Stimulated activated CD8-positive, alpha-beta memory T cell treated with anti-CD3 and anti-CD28 coated beads, Interleukin-4, amount 100 ng/mL, for 4 hours (primary cell): ENCODE measurements at places on chromosomes 4 and X.

DNA sequence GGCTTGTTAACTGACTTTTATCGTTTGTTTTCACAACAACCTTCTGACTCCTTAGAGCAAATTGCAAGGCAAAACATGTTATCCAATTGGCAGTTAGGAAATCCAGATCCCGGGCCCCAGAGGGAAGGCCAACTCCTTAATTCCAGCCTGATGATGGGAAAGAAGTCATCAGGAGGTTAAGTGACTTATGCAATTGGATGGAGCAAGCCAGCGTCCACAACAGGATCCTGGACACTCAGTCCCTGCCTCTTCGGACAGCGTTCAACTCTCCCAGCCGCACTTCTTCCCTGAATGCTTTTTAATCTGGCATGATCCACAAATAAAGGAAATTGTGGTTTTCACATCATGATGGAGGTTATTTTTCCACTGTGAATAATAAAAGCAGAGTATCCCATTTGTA, 310.1 kb downstream of the RAB28 start:
- no peak for DNase-seq

DNA sequence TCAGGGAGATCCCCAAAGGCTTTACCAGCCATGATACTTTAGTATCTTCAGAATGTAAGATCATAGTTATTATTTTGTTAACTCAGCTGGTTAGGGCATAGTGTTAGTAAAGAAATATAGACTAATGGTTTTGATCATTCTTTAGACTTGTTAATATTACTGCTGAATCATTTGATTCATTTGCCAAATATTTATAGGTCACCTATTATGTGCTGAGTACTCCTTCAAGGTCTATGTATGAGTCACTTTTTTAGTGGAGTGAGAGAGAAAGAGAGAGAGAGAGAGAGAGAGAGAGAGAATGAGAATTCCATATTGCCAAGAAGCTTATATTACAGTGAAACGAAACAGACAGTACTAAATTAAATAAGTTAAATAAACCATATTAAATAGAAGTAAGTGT, 110.3 kb downstream of the UBE2NL start:
- no peak for DNase-seq

- DNase-seq: no peak
These were observed 508.7 kb upstream of the DIPK2B start for GRCh38 chrX:45709381-45709780.

DNA sequence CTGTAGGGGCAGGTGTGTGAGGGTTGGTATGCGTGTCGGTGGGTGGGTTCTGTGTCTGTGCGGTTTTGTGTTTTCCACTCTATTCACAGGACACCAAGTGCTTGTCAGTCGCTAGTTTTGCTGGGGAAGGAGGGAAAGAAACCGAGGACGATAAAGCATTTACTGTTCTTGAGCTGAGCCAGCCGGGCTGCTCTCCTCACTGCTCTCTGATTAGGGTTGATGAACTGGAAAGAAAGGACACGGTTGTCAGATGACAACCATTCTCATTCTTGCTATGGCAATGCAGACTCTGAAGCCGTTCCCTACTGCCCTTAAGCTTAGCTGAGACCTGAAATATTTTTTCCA, 832 bp downstream of the EGFL6 start:
- no peak for DNase-seq

- DNase-seq: no peak
These were observed 1615.3 kb downstream of the PCDH18 start for GRCh38 chr4:135917011-135917410.

DNA sequence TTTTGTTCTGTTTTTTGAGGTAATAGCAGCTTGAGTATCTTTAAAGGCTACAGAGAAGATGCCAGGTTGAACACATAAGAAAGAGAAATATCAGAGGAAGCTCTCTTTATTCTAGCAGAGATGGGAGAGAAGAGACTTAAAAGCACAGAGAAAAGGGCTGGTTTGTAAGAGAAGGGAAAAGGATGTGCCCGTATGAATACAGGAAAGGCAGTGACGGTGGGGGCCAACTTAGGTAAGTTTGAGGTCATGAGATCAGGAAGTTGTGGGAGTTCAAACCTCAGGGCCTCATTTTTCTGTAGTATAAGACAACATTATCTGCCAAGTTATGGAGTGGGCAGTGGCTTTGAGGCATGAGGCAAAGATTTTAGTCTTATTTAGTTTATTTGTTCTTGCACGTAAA, 121.3 kb upstream of the S100G start:
- DNase-seq: no peak

DNA sequence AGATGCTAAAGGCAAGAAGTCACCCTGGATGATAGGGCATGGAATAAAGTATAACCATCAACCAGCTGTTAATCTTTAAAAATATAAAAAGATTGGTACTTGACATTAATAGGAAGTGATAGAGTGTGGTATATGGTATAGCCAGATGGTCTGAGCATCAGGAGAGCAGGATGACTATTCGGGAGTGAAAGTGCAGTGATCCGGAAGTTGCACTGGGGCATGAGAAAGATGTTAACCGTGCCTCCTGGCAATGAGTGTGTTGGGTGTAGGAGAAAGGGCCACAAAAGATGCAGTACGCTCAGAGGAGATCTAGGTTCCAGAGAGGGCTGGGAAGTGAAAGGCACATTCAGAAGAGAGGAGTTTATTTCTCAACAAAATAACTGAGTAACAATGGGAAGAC, 65.0 kb downstream of the TSPAN7 start:
- DNase-seq: no peak

DNA sequence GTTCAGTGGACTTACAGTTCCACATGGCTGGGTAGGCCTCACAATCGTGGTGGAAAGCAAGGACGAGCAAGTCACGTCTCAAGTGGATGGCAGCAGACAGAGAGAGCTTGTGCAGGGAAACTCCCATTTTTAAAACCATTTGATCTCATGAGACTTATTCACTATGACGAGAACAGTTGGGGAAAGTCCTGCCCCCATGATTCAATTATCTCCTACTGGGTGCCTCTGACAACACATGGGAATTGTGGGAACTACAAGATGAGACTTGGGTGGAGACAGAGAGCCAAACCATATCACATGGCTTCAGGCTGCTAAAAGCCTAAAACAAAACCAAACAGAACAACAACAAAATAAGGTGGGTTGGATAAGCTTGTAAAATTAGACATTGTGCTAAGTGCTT, 194.4 kb upstream of the CPEB2 start:
- no peak for DNase-seq
